Activated CD4-positive, CD25-positive, alpha-beta regulatory T cell treated with anti-CD3 and anti-CD28 coated beads, Interleukin-2, amount 50 U/mL, for 72 hours (primary cell): ENCODE measurements at places on chromosomes 6 and 20.

DNA sequence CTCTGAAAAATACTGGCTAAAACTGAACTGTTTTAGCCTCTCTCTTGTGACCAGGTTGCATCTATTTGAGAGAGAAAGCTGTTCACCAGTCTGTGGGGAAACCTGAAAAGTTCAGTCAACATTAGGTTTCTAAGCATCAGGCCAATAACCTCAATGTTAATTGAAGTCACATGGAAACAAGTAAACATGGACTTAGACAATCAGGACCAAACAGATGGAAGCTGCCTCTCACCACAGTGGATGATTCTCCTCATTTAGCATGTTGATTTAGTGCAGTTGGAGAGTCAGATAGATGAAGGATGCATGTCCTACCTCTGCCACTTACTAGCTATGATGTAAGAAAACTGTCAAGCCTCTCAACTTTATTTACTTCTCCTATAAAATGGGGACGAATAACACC lies 18.2 kb downstream of the SCGN start:
- DNase-seq = no peak

DNA sequence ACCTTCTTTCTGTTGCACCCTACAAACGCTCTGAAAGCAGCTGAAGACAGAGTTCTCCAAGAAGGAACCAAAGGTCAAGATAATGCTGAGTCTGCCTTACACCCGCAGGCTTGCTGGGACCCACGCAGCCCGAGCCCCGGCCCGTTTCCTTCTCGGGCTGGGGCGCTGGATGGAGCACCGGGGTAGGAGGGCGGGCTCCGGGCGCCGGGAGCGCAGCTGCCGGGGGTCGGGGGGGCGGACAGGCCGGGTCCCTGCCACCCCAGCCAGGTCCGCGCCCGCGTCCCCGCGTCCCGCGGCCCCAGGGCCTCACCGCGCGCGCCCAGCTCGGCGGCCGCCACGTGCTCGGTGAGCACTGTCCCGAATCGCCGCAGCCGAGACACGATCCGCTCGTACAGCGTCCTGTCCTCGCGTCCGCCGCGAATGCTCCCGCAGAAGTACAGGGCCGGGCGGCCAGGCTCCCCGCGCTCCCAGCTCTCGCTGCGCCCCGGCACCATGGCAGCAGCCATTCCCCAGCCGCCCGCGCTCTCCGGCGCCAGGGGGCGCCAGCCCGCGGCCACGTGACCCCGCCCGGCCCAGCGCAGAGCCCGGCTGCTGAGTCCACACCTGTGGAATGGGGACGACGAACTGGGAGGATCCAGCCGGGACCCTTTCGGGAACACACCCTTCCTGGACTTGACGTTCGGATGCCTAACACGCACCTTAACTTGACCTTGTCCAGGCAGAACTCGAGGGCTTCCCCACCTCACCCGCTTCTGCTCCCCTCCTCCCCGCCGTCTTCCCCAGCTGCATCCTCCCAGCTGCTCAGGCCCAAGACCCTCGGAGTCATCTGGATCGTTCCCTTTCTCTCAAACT lies at the start of gene DNPH1:
DNPH1 (minus strand) TSS at position 531 of the 852 bp plus-strand sequence; CDS start at position 506, 25 bp downstream.
- DNase-seq = peak; percentile 88

- DNase-seq = no peak
Observed at GRCh38 chr20:61556111-61556510, 304.1 kb downstream of the CDH4 start.

DNA sequence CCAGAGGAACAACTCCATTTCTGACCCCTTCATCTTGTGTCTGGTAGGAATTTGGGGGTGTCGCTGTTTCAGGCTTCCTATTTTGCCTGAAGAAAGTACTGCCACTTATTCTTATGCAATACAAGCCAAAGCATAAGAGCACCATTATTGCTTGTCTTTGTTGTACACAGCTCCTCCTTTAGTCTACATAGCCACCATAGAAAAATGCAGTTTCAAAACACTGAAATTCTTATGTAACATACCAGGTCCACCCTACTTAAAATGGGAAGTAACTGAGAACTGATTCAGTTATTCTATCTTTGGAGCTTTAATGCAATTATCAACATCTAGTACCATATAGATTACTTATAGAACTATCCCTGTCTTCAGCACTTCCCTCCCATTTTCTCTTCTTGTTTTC lies 255.5 kb downstream of the ARHGAP18 start:
- no peak for DNase-seq

GRCh38 chr20:24954566-24954965 lies 5.5 kb downstream of the CST7 start:
- no peak for DNase-seq

DNA sequence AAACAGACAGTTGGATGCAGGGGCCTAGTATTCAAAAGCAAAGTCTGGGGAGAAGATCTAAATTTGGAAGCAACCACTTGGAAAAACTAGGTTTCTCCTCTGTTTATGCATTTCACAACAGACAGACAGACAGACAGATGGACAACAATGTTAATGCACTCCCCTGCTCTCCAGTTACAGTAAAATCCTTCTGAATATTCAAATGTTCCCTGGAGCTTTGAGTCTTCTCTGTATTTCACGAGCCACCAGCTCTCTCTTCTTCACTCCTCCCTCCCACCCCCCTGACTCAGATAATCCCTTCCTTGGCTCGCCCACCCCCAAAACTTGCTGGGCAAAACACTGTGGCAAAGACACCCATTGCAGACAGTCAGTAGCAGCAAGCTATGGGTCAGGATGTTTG lies 129.3 kb upstream of the TOP1 start:
- DNase-seq = no peak
